ENCODE measurements at places on chromosomes 3 and 15.

DNA sequence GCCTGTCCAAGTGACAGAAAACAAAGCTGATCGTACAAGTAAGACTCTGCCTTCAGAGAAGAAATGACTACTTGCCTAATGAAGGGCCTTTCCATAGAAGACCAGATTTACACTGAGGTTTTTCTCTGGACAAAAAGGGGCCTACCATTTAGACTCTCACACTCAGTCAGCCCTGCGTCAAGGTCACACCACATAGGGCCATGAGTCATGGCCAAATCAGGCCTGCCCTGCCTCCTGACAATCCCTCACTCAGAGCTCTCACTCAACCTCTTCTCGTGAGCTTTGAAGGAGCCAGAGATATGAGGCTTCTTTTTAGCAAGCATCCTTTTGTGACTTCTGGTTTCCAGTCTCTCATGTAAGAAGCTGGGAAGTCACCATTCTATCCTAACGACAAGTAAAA is 68.1 kb upstream of the NMNAT3 start:
- no peak for DNase-seq

GRCh38 chr3:171177056-171177455 is 150.5 kb upstream of the SLC2A2 start:
- DNase-seq = no peak

DNA sequence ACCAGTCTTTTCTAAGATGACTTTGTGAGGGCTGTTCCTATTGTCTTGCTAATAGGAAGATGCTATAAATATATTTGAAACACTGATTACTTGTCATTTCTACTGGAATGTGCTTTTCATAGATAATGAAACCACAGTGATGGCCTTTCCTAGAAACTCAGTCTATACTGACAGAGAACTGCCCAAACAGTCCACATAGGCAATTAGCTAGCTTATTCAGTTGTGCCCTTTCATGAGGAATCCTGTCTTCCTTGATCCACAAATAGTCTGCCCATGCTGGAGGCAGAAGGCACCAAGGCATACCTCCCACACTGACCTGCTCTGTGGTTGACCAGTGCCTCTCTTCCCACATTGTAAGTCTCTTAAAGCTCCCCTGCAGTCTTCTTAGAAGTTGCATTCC is 135.9 kb downstream of the CMSS1 start:
- DNase-seq = no peak

GRCh38 chr3:168002786-168003368 is 92.8 kb downstream of the GOLIM4 start:
- DNase-seq = no peak

GRCh38 chr3:148036331-148036876 is 627.2 kb downstream of the ZIC1 start:
- no peak for DNase-seq

DNA sequence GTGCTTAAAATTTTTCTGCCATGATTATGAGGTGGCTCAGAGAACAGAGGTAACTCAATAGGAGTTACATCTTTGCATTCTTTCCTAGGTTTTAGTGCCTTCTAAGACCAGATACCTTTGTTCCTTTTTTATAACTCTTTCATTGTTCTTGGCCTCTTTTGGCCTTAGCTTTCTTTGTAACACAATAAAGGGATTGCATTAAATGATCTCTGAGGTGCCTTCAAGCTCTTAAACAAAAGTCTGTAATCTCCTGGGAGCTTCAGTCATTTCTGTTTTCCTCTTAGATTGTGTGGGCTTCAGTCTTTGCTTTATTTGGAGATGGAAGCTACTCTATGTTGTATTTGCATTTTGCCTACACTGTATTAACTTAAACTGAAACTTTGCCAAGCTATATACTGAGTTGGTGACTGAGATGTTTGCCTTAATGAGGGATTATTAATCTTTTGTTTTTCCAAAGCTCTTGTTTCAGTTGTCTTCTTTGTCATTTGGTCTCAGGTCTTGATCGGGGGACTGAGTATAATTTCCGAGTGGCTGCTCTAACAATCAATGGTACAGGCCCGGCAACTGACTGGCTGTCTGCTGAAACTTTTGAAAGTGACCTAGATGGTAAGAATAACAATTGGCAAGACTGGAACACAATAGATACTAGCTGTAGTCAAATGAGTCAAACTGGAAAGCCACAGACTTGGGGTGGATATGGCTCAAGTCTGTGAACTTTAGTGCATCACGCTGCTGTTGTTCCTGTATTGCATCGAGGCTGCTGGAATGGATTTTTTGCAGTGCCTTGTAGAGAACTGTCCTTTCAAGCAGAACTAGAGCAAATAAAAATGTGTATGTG is 110.3 kb downstream of the HCN4 start:
- no peak for DNase-seq

DNA sequence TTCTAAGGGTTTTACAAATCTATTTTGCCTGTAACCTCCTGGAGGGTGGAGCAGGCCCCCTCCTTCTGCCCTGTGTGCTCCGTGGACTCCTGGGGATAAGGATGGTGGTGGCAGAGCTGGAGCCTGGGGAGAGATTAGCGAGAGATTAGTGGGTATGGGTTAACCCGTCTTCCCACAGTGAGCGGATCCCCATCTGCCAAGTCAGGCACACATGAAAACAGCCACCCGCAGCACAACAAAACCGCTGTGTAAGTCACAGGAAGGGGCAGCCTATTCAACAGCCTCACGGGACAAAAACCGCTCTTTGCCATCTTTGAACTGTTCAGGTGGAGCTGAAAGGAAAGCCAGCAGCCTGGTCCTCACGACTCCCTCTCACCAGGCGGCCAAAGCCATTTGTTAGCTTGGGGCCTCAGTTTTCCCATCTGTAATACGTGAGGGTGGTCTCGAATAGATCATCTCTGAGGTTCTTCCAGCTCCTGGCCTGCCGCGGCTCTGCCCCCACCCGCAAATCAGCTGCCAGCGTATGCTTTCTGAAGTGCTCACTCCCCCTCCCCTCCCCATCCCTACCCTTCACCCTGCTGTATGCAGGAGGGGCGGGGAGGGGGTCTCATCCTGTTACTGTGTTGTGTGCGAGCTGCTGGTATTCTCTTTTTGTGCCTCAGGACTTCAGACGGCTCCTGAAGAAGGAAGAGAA is 43.6 kb downstream of the PDIA5 start:
- DNase-seq = no peak

DNA sequence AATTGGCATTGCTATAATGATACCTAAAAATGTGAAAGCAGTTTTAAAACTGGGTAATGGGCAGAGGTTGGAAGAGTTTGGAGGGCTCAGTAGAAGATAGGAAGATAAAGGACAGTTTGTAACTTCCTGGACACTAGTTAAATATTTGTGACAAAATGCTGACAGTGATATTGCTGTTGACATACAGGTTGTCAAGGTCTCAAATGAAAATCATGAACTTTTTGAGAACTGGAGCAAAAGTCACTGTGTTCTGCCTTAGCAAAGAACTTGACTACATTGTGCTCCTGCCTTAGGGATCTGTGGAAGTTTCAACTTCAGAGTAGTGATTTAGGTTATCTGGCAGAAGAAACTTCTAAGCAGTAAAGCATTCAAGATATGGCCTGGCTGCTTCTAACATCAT is 113.7 kb upstream of the CD96 start:
- no peak for DNase-seq

DNA sequence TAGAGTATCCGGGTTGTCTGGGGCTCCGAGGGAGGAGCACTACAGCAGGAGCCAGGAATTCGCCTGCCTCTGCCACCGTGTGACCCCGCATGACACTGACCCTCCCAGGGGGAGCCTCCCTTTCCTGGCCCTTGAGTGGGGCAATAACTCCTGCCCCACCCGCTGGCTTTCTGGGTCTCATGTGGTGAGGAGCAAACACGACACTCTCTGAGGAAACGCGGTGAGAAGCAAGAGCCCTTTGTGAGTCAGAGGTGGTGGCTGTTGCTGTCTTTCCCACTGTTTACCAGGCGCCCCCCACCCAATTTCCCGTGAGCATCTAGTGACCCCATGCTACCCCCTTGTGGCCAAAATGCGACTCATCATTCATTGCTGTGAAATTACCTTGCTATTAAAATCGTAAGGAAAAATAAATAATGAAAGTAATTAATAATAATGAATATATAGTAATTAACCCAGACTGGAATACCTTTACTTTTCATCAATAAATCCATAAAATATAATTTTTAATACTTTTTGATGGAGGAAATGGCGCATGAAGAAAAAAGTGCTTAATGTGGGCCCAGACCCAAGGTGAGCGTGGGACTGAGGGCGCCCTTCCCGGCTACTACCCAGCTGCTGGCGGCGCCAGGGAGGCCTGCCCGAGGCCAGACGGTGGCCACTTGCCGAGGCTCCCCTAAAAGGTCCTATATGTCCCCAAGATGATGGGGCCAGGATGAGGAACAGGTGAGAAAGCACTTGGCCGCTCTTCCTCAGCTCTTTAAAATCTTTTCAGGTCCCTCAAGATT is 29.3 kb downstream of the CCNL1 start:
- no peak for DNase-seq

DNA sequence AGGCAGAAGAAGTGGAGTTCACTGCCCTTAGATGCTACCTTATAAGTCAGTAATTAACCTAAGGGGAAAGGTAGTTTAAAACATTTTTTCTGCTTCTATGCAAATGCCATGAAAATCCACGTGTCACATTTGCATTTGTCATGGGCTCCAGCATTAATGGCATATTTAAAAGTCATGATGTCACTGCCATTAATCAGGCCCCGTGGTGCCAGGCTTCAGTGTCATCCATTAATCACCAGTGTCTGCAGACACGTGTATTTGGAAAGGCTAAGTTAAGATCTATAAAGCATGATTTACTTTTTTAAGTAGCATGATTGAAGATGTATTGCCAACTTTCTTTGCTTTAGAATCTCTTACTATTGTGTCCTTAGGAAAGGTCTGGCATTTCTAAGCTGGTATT is 857.8 kb downstream of the TUSC7 start:
- no peak for DNase-seq

DNA sequence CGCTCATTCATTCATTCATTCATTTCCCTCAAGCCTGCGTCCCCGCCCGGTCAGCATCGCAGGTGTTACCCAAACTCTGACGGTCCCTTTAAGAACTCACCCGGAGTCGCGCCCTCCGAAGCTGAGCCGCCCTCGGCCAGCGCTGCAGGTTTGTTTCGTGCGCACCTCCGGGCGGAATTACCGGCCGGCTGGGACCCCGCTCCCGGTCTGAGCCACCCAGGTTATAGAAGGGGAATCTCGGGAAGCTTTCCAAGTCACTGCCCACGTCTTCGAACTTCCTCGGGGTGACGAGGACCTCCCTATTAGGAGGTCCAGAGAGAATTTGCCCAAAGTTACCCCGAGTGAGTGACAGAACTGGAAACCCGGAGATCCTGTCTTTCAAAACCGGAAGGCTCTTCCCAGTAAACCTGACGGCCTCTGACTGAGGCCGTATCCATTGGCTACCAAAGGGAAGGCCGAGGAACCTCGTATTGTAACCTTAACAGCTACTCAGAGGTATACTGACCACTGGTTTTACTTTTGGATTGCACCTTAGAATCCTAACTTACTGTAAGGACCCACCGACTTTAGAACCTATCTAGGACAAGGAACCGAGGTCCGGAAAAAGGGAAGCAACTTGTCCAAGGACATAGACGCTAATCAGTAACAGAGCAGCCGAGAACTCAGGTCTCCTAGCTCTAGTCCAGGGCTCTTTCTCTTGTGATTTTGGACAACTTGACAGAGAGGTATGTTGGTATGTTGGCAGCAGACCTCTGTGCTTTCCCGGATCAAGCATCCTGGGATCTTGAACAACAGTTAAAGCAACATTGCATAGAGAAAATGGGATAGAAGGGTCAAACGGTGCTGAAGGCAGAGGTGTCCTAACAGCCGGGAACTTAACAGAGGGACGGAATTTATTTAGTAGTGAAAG is 788 bp upstream of the DLG1 start:
- no peak for DNase-seq

- no peak for DNase-seq
Observed at GRCh38 chr3:19644405-19644804, 289.6 kb downstream of the EFHB start.

DNA sequence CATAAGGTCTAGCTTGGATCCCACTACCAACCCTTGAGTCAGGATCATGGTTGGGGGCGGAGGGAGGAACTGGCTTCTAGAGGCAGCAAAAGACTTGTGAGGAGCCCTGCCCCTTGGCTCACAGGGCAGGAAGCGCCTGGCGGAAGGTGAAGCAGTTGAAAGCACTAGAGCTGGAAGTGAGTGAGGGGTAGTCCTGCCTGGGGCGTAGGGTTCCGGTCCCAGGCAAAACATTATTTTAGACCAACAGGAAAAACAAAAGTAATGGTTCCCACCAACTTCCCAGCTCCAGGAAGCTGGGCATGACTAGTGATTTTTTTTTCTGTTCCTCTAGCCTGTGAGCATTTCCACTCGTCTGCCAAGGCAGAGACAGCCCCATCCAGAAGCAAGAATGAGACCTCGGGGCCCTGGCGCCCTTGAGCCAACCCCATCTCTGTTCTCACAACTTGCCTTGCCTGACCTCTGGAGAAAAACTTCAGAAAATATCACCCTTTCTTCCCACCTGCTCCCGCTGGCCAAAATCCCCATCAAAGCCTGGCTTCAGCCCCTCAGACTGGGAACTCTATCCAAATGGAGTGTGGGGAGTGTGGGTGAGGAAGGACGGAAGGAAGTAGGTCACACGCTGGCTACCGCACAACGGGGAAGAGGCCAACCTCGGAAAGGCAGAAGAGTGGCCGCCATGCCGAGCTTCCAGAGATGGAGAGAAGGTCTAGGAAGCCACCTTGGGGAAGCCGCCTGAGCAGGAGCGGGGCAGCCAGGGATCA is 57.5 kb downstream of the RBPMS2 start:
- DNase-seq = no peak

GRCh38 chr15:63225381-63225780 is 36.0 kb downstream of the RAB8B start:
- DNase-seq = no peak

GRCh38 chr15:35693286-35693685 is 147.3 kb upstream of the DPH6 start:
- DNase-seq = no peak

Measured in GOT3 (cell line).